CD4-positive, alpha-beta T cell treated with Interleukin-12 subunit alpha and Interleukin-12 subunit beta, for 1 hour (primary cell): ENCODE measurements at places on chromosomes 3 and 15.

GRCh38 chr3:9037144-9037711 lies 74.0 kb upstream of the RAD18 start:
- no peak for DNase-seq

DNA sequence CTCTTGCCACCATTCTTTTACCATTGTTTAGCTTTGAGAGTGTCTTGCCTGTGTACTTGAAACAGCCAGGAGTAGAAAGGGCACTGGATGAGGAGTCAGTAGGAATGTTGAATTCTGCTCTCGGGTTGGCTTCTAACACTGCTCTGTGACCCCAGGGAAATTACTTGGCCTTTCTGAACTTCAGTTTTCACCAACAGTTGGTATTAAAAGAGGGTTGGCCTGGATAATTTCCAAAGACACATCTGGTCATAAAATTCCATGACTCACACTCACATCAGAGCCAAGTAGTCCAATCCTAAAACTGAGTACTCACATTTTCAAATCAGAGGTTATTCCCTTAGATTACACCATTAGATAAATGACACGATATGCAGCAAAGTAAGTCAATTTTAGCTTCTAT lies 141.6 kb downstream of the ECT2 start:
- DNase-seq: no peak

DNA sequence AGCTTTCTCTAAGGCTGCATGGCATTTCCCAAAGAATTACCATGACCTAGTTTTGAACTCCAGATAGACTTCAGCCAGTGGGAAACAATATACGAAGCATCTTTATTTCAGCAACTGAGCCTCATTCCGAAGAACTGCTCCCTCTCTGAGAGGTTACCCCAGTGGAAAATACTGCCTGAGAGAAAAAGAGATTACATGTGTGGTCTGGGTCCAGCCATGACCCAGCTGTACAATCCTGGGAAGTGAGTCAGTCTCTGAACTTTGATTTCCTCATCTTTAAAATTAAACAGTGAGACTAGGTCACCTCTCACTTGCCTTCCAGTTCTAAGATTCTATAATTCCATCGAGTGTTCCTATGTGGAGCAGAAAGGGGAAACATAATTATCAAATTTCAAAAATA lies 42.4 kb downstream of the TNIK start:
- no peak for DNase-seq

DNA sequence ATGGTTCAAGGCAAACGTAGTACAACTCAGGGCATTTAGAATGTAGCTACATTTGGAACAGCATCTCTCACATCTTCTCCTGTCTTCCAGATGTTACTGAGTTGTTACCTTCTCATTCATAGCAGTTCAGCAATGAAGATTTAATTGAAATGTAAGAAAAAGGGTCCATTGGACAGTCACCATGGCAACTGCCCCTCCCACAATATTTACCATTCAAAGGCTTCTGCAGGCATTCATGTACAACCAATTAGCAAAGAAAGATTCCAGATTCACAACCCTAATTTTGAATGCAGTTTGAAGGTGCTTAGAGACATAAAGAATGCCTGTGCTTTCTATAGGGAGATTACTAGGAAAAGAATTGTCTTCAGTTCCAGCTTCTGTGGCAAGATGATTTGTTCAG lies 22.2 kb downstream of the SCN11A start:
- no peak for DNase-seq

DNA sequence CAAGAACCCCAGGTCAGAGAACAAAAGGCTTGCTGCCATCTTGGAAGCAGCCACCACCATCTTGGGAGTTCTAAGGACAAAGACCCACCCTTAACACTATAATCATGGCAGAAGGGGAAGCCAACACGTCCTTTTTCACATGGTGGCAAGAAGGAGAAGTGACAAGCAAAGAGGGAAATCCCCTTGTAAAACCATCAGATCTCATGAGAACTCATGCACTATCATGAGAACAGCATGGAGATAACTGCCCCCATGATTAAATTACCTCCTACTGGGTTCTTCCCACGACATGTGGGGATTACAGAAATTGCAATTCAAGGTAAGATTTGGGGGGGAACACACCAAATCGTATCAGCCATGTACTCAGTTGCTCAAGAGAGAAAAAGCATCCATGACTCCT lies 21.1 kb upstream of the GBE1 start:
- no peak for DNase-seq

GRCh38 chr15:88828791-88829190 lies 25.6 kb downstream of the ACAN start:
- no peak for DNase-seq

DNA sequence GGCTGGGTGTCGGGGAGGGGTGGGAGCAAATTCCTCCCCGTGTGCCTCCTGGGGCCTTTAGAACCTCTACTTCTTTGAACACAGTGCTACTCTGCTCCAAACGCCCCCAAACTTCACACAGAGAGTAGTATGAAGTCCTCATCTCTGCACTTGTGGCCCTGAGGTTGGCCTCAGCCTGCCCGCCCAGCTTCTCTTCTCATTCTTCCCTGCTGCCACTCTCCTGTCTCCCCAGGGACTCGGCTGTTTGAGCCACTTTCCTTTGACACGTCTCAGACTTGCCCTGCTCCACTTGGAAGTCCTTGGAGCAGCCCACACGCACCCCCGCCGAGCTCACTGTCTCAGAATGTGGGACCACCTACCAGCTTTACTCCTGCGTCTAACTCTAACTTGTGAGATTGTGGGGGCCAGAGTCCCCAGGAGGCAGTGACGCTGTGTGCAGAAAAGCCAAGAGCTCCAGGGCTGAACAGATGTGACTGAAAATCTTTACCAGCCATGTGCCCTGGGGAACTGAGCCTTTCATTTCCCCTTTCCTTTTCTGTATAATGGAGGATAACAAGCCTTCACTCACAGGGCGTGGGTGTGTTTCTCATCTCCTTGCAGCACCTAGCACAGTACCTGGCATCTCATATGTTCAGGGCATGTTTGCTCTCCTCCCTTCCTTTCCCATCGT lies 233.6 kb upstream of the CTDSPL start:
- DNase-seq: no peak

GRCh38 chr3:70926835-70927234 lies 614.4 kb upstream of the MDFIC2 start:
- no peak for DNase-seq

GRCh38 chr15:72722071-72722696 lies 36.2 kb downstream of the BBS4 start:
- peak; percentile 70 for DNase-seq

DNA sequence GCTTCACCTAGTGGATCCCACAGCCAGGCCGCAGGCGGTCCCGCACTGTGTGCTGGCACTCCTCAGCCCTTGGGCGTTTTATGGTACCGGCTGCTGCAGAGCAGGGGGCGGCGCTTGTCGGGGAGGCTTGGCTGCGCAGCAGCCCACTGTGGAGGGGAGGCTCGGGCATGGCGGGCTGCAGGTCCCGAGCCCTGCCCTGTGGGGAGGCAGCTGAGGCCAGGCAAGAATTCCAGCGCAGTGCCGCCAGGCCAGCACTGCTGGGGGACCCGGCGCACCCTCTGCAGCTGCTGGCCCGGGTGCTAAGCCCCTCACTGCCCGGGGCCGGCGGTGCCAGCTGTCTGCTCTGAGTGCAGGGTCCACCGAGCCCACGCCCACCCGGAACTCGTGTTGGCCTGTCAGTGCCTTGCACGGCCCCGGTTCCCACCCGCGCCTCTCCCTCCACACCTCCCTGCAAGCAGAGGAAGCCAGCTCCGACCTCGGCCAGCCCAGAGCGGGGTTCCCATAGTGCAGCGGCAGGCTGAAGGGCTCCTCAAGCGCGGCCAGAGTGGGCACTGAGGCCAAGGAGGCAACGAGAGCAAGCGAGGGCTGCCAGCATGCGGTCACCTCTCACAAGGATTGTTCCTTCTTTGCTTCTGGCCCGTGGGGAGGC lies 435.0 kb upstream of the ATP10A start:
- DNase-seq: no peak

GRCh38 chr3:10382892-10383849 lies 62.3 kb upstream of the SEC13 start:
- no peak for DNase-seq

DNA sequence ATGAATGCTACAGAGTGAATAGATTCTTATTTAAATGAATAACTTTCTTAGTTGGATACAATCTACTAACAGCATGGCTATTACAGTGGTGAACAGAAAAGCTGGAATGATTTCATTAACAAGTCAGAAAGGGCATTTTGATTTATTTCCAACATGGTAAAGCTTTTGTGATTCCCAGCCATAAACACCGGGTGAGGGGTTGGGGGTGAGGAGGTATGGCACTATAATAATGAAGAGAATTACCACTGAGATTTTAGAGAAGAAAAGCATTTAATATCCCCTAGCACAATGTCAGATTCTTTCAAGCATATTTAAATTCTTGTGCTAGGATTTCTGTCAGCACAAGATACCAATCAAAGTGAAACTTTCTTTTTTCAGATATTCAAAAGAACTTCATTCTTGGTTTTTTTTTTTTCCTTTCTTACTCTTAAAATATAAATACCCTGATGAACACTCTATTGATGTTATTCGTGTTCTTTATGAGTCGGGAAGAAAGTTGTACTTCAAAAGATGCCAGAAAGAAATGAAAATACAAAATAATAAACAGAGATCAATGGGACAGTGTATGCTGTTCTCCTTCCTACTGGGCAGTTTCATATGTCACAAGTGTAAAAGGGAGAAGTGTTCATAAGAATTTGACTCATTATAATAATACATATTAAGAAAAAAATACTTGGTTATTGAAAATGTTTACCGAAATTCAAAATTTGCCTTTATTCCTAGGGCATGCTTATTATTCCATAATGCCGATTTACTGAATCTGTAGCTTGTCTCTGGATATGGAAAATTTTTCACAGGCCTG lies 522.8 kb downstream of the CADM2 start:
- DNase-seq: no peak

DNA sequence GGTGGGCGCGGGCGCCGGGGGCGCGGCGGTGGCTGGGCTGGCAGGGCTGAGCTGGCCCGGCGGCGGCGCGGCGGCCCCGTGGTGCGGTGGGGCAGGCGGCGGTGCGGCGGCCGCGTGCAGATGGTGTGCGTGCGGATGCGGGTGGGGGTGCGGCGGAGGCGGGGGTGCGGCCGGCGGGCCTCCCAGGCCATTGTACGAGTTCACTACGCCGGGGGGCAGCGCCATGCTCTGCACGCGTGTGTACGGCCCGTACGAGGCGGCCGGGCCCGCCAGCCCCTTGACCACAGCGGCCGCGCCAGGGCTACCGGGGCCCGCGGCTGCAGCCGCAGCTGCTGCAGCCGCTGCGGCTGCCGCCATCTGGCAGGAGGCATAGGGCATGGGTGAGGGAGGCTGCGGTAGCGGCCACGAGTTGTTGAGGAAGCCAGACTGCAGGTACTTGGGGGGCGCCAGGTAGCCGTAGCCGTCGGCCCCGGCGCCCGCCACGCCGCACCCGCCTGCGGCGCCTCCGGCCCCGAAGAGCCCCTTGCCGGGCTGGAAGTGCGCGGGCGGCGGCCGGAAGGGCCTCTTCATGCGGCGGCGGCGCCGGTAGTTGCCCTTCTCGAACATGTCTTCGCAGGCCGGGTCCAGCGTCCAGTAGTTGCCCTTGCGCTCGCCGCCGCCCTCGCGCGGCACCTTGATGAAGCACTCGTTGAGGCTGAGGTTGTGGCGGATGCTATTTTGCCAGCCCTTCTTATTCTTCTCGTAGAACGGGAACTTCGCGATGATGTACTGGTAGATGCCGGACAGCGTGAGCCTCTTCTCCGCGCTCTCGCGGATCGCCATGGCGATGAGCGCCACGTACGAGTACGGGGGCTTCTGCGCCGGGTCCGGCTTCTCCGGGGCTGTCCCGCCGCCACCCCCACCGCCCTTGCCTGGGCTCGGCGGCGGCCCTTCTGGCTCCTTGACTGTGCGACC lies 951 bp downstream of the FOXL2 start:
- DNase-seq: no peak

GRCh38 chr3:31861826-31862225 lies 119.2 kb downstream of the OSBPL10 start:
- DNase-seq: no peak

DNA sequence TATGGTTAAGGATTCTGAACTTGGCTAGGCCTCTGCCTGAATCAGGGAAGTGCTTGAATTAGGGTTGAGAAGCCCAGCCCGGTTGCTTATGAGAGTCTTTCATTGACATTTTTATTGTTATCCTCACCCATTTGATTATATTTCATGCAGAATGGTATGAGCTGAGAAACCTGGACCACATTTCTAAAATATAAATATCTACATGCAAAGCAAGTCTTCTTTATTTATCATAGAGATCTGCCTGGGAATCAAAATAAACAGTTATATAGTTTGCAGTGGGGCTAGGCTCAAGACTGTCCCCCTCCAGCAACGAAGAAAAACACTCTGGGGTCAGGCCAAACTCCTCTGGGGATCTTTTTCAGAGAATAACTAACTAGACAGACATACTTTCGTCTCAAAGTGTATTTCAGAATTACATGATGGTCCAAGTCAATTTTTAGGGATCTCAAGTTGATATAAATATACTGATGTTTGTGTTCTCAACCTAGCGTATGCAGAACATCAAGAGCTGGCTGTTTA lies 675.4 kb upstream of the NR2F2 start:
- DNase-seq: no peak

DNA sequence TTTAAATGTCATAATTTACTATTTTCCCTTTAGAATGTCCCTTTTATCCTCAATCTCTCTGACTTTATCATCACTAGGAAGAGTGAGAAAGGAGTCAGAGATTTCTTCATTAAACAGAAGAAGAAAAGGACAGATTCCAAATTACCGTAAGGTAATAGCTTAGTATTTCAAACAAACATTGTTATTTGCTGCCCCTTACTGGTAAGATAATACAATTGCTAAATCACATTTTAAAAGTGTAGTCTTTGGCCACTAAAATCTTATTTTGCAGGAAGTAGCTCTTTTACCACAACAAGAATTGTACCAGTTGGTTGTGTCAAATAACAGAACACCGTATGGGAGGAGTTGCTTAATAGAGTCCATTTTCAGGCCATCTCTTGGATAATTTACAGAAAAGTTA lies 53.7 kb downstream of the CGGBP1 start:
- peak; percentile 46 for DNase-seq

GRCh38 chr15:101613130-101614000 lies 38.8 kb downstream of the TM2D3 start:
- DNase-seq: no peak

DNA sequence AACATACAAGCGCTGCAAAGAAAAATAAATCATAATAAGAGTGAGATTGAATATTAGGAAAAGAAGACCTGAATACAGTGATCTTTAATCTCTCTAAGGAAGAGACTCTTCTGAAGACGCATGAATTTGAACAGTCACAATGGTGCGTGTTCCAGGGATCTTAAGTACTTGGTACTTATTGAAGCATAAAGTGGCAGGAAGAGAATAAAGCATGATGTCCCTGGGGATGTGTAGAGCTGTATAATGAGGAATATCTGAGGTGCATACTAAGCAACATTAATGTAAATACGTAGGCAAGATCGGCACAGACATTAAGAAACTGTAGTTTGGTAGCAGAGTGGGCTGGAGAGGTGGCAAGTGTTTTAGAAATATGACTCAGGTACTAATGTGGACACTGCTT lies 246.2 kb upstream of the MCTP2 start:
- no peak for DNase-seq

- no peak for DNase-seq
These were observed 261.7 kb downstream of the SLC9A9 start for GRCh38 chr3:143586576-143586975.

DNA sequence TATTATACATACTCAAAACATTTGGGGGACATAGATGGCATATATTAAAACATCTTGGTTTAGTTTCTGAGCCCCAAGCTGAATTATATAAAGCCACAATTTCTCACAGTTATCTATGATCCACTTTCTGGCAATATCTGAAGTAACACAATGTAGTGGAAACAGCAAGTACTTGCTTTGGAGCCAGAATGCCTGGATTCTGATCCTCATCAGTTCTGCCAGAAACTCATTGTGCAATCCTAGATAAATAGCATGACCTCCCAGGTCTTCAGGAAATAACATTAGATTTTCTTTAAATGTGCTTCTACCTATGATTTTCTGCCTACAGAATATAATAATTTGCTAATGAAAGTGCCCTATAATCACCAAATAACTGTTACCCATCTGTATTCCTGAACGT lies 544.9 kb downstream of the NAALADL2 start:
- DNase-seq: no peak
